ENCODE measurements at places on chromosomes 7 and 10. TPM values are rescaled to one million over a fixed set of nuclear protein-coding genes. Genes with fewer than 3 reads are reported as not detected.

Gene XRCC2
- total RNA-seq = 2.3 TPM

Gene ZNF485
- 7.6 TPM for total RNA-seq

Gene CALHM1
- 0.40 TPM for total RNA-seq

GRCh38 chr7:34750209-34750608 lies 92.2 kb downstream of the NPSR1 start:
- H3K4me1 ChIP-seq = no peaks in the 10 kb centered on the region
- H3K4me3 ChIP-seq = no peak overlapping the region
- H3K27me3 ChIP-seq = no peaks in the 10 kb centered on the region
- H3K36me3 ChIP-seq = no peaks in the 10 kb centered on the region
- no peak overlapping the region for H3K27ac ChIP-seq
- DNase-seq = no peak

DNA sequence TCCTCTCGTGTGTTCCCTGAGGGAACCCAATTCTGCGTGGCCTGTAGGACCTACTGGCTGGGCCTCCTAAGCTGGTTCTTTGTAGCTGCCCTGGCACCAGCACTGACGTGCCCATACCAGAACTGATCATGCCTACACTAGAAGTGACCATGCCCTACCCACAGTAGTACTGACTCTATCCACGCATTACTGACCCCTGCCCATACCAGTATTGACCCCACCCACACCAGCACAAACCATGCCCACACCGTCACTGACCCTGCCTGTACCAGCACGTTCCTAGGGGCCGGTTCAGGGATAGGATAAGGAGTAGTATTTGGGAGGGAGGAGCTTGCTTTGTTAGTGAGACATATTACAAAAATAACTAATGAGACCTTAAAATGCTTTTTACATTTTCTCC lies 88.0 kb downstream of the DOCK1 start:
- H3K4me1 ChIP-seq = no peaks in the 10 kb centered on the region
- no peaks in the 10 kb centered on the region for H3K36me3 ChIP-seq
- no peak overlapping the region for H3K4me3 ChIP-seq

DNA sequence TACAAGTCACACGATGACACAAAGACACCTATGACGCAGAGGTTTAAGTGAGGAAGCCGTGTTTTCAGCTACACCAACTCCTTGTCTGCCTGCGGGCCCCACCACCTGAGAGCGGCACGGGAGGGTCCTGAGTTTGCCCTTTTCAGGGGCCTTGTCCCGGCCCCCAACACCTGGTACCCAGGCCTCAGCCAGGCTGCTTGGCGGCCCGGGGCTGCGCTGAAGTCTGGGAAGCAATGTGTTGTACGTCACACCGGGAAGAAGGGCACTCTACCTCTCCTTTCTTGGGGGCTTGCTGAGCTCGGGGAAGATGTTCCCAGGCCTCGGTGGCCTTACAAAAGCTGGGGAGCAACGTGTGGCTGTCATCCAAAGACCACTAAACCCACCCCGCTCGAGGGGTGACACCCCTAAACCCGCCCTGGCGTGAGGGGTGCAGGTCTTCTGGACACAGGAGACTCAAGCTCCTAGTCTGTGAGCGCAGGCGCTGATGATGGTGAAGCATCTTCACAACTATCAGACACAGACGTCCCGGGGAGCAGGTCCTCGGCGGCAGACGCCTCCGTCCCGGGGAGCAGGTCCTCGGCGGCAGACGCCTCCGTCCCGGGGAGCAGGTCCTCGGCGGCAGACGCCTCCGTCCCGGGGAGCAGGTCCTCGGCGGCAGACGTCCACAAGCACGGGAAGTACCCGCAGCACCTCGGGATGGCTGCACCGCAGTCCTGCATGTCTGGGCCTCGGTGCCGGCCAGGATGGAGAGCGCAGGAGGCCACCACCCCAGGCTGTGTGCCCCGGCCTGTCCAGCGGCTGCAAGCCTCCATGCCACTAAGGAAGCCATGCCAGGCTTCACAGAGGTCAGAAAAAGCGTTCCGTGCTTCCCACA lies 15.4 kb downstream of the CFAP46 start:
- peaks cover 18% of the 10 kb centered on the region for H3K4me1 ChIP-seq
- H3K27ac ChIP-seq = no peak overlapping the region
- DNase-seq = no peak

Gene INSYN2A
- not detected for total RNA-seq

Gene GJD4
- total RNA-seq = not detected

- peak overlapping the region; percentile 81 for H3K27ac ChIP-seq
- H3K4me3 ChIP-seq = no peak overlapping the region
- no peaks in the 10 kb centered on the region for H3K27me3 ChIP-seq
- no peak for DNase-seq
- peaks cover 22% of the 10 kb centered on the region for H3K4me1 ChIP-seq
- H3K36me3 ChIP-seq = peaks cover 76% of the 10 kb centered on the region
Observed at GRCh38 chr10:95237376-95238170, 43.5 kb downstream of the ACSM6 start.

Gene FOXI2
- not detected for total RNA-seq

Gene PTPRN2
- 1.8 TPM for total RNA-seq

DNA sequence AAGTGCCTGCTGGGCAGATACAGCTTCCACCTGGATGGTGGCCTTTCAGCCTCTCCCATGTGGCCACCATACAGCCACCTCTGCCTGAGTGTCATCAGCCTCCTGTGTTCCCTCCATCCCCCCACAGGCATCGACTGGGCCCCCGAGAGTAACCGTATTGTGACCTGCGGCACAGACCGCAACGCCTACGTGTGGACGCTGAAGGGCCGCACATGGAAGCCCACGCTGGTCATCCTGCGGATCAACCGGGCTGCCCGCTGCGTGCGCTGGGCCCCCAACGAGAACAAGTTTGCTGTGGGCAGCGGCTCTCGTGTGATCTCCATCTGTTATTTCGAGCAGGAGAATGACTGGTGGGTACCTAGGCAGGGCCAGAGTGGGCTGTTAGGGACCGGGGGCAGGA lies 13.4 kb downstream of the ARPC1B start:
- no peak overlapping the region for H3K4me3 ChIP-seq
- H3K27ac ChIP-seq = no peak overlapping the region
- H3K36me3 ChIP-seq = peaks cover 69% of the 10 kb centered on the region
- no peaks in the 10 kb centered on the region for H3K27me3 ChIP-seq
- peaks cover 31% of the 10 kb centered on the region for H3K4me1 ChIP-seq
- no peak for DNase-seq

Gene LIPN
- 0.27 TPM for total RNA-seq

DNA sequence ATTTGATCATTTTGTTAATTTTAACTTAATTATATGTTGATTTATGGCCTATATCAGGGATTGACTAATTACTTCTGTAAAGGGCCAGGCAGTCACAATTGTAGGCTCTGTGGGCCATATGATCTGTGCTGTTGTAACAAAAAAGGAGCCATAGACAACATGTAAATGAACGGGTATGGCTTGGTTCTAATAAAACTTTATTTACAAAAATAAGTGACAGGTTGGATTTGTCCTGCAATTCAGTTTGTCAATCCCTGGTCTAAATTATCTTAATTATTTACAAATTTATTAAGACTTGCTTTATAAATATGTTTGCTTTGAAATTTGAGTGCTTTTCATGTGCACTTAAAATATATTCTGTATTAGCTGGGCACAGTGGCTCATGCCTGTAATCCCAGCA lies 2.9 kb upstream of the HK1 start:
- H3K4me1 ChIP-seq = peaks cover 22% of the 10 kb centered on the region
- no peak for DNase-seq
- no peaks in the 10 kb centered on the region for H3K36me3 ChIP-seq
- no peak overlapping the region for H3K27ac ChIP-seq
- H3K27me3 ChIP-seq = no peaks in the 10 kb centered on the region
- H3K4me3 ChIP-seq = no peak overlapping the region

- no peak overlapping the region for H3K27ac ChIP-seq
- H3K4me3 ChIP-seq = no peak overlapping the region
- DNase-seq = no peak
- H3K27me3 ChIP-seq = peaks cover 41% of the 10 kb centered on the region
- H3K36me3 ChIP-seq = no peaks in the 10 kb centered on the region
- H3K4me1 ChIP-seq = peaks cover 11% of the 10 kb centered on the region
Observed at GRCh38 chr7:73626814-73627213, 2.5 kb upstream of the MLXIPL start.

DNA sequence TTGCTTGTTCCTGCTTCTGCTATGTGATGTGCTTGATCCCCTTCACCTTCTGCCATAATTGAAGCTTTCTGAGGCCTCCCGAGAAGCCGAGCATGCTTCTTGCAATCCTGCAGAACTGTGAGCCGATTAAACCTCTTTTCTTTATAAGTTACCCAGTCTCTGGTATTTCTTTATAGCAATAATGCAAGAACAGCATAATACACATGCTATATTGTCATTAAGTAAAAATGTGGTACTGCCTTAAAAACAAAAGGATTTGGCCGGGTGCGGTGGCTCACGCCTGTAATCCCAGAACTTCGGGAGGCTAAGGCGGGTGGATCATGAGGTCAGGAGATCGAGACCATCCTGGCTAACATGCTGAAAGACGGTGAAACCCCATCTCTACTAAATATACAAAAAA lies 59.6 kb upstream of the ANAPC16 start:
- H3K36me3 ChIP-seq = peaks cover 42% of the 10 kb centered on the region
- H3K4me3 ChIP-seq = no peak overlapping the region
- H3K27ac ChIP-seq = no peak overlapping the region
- H3K4me1 ChIP-seq = no peaks in the 10 kb centered on the region
- H3K27me3 ChIP-seq = no peaks in the 10 kb centered on the region
- DNase-seq = no peak

GRCh38 chr7:31979690-31980330 lies 90.4 kb downstream of the PDE1C start:
- no peak for DNase-seq
- no peak overlapping the region for H3K4me3 ChIP-seq
- no peaks in the 10 kb centered on the region for H3K36me3 ChIP-seq
- no peaks in the 10 kb centered on the region for H3K27me3 ChIP-seq
- no peaks in the 10 kb centered on the region for H3K4me1 ChIP-seq

Gene IFIT5
- total RNA-seq = 20.0 TPM

Gene SYPL1
- 116 TPM for total RNA-seq

- DNase-seq = no peak
- H3K27me3 ChIP-seq = no peaks in the 10 kb centered on the region
- H3K27ac ChIP-seq = no peak overlapping the region
- H3K4me1 ChIP-seq = no peaks in the 10 kb centered on the region
Observed at GRCh38 chr7:76071316-76072242, 23.7 kb downstream of the MDH2 start.

DNA sequence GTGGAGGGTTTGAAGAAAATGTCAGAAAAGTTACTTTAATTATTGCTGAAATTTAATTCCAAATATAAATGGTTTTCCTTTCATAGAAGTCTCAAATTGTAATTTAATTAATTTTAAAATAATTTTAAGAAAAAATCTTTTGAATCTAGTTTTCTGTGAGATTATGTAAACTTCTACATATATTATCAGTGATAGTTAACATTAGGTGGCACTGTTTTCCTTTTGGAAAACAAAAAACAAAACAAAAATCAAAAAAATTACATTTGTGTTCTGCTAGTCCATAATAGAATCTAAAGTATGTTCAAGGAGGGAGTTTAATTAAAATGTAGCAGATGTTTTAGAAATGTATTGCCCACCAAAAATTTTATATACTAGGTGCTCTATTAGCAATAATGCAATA lies 1456.7 kb downstream of the REEP3 start:
- no peak for DNase-seq
- no peak overlapping the region for H3K4me3 ChIP-seq
- H3K27ac ChIP-seq = no peak overlapping the region
- no peaks in the 10 kb centered on the region for H3K27me3 ChIP-seq

- H3K27ac ChIP-seq = no peak overlapping the region
- no peak overlapping the region for H3K4me3 ChIP-seq
- no peak for DNase-seq
- no peaks in the 10 kb centered on the region for H3K36me3 ChIP-seq
- H3K4me1 ChIP-seq = no peaks in the 10 kb centered on the region
- H3K27me3 ChIP-seq = no peaks in the 10 kb centered on the region
Observed at GRCh38 chr10:31623466-31623865, 304.4 kb downstream of the ZEB1 start.

- peaks cover 2% of the 10 kb centered on the region for H3K27me3 ChIP-seq
- DNase-seq = no peak
- H3K36me3 ChIP-seq = no peaks in the 10 kb centered on the region
Observed at GRCh38 chr7:5139998-5140397, 50.0 kb upstream of the WIPI2 start.

- no peak overlapping the region for H3K27ac ChIP-seq
- no peak for DNase-seq
- peaks cover 31% of the 10 kb centered on the region for H3K27me3 ChIP-seq
- H3K4me3 ChIP-seq = no peak overlapping the region
- no peaks in the 10 kb centered on the region for H3K4me1 ChIP-seq
Observed at GRCh38 chr10:63726867-63727266, 205.7 kb downstream of the REEP3 start.

DNA sequence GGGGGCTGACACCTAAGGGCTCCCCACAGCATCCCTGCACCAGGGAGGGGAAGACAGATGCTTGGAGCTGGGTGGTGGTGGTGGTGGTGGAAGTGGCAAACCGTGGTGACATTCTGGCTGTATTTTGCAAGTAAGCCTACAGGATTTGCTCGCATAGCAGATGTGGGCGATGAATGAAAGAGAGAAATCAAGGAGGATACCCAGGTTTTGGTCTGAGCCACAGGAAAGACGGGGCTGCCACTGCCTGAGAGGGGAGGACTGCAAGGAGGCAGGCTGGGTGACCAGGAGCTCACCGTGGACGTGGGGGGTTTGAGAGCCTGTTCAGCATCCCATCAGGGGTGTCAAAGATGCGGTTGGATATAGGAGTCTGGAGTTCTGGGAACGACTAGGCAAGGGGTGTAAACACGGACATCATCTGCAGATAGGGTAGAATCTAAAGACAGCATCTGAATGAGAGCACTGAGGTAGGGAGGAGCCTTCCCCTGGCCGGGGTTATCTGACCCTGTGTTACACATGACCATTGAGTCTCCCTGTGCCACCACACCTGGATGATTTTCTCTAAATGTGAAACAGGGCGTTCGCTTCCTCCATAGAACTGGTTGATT lies 49.7 kb downstream of the TSPAN15 start:
- no peak overlapping the region for H3K27ac ChIP-seq
- no peaks in the 10 kb centered on the region for H3K4me1 ChIP-seq
- peaks cover 4% of the 10 kb centered on the region for H3K27me3 ChIP-seq
- no peak for DNase-seq

Gene ASIC3
- total RNA-seq = 1.2 TPM

Gene TMEM213
- total RNA-seq = not detected

DNA sequence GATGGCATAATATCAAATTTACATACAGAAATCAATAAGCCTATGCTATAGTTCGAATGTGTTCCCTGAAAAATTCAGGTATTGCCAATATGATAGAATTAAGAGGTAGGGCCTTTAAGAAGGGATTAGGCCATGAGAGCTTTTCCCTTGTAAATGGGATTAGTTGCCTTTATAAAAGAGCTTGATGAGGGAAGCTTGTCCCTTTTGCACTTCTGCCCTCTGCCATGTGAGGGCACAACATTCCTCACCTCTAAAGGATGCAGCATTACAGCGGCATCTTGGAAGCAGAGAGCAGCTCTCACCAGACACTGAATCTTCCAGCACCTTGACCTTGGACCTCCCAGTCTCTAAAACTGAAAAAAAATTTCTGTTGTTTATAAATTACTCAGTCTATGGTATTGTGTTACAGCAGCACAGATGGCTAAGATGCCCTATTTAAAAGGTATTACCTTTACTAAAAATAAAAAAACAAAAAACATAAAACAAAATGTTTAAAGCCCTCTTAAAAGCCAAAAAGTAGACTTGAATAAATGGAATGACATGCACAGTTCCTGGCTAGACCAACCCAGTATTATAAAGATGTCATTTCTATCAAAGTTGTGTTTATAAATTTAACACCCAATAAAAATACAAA lies 909.6 kb downstream of the REEP3 start:
- no peaks in the 10 kb centered on the region for H3K4me1 ChIP-seq
- H3K27ac ChIP-seq = no peak overlapping the region
- no peaks in the 10 kb centered on the region for H3K27me3 ChIP-seq

Gene MINDY3
- total RNA-seq = 23.4 TPM
